ENCODE measurements at places on chromosomes 3 and 15. TPM values are rescaled to one million over a fixed set of nuclear protein-coding genes. Genes with fewer than 3 reads are reported as not detected.

C3orf70 gene
- total RNA-seq, result 26.3 TPM

ZKSCAN7 gene
- 47.3 TPM for total RNA-seq

ANKRD63 gene
- 0.94 TPM for total RNA-seq

SQOR gene
- total RNA-seq, result 1.6 TPM

NUDT16 gene
- 16.3 TPM for total RNA-seq

GOLGA8S gene
- under 0.01 TPM for total RNA-seq

ALPK3 gene
- 1.6 TPM for total RNA-seq

C2CD4A gene
- not detected for total RNA-seq

FGD5 gene
- total RNA-seq, result 3.4 TPM

TMC3 gene
- 0.31 TPM for total RNA-seq

TMIE gene
- total RNA-seq, result 4.1 TPM

SCG5 gene
- 134 TPM for total RNA-seq

GPR149 gene
- total RNA-seq, result 1.9 TPM

TEX55 gene
- not detected for total RNA-seq

RHOV gene
- 8.1 TPM for total RNA-seq

CCDC33 gene
- total RNA-seq, result 0.31 TPM

COMMD2 gene
- total RNA-seq, result 87.6 TPM

OSTN gene
- total RNA-seq, result 26.6 TPM

TMEM62 gene
- total RNA-seq, result 54.8 TPM

FHIT gene
- 4.7 TPM for total RNA-seq

SCG3 gene
- total RNA-seq, result 52.9 TPM

FSD2 gene
- not detected for total RNA-seq

SAMD7 gene
- not detected for total RNA-seq

KNG1 gene
- total RNA-seq, result not detected

KAT2B gene
- total RNA-seq, result 29.4 TPM

IL20RB gene
- 1.3 TPM for total RNA-seq

FMN1 gene
- 4.7 TPM for total RNA-seq

GP9 gene
- total RNA-seq, result not detected

CFAP91 gene
- 13.5 TPM for total RNA-seq

HACD2 gene
- total RNA-seq, result 45.1 TPM

ZNF860 gene
- 5.3 TPM for total RNA-seq

EDC3 gene
- 39.8 TPM for total RNA-seq

C3orf49 gene
- total RNA-seq, result not detected

ADGRG7 gene
- not detected for total RNA-seq

SLC6A1 gene
- total RNA-seq, result 93.0 TPM

ATP13A5 gene
- 0.63 TPM for total RNA-seq

ACTL6A gene
- total RNA-seq, result 28.5 TPM

AGBL1 gene
- total RNA-seq, result 2.5 TPM

MESP1 gene
- total RNA-seq, result 2.2 TPM

CNTN4 gene
- 102 TPM for total RNA-seq

ROPN1 gene
- not detected for total RNA-seq

SLC12A8 gene
- 6.9 TPM for total RNA-seq

GPR171 gene
- total RNA-seq, result not detected

RETNLB gene
- total RNA-seq, result not detected

RLBP1 gene
- 2.2 TPM for total RNA-seq

SPATA12 gene
- not detected for total RNA-seq

CCDC191 gene
- total RNA-seq, result 9.1 TPM

PLSCR1 gene
- 9.1 TPM for total RNA-seq

RASSF1 gene
- total RNA-seq, result 14.1 TPM

DLL4 gene
- 6.3 TPM for total RNA-seq

SLC2A2 gene
- not detected for total RNA-seq

CFAP20DC gene
- total RNA-seq, result 4.1 TPM

All from parietal lobe (tissue), 2 donors.